ENCODE measurements at places on chromosomes 11 and 22.

DNA sequence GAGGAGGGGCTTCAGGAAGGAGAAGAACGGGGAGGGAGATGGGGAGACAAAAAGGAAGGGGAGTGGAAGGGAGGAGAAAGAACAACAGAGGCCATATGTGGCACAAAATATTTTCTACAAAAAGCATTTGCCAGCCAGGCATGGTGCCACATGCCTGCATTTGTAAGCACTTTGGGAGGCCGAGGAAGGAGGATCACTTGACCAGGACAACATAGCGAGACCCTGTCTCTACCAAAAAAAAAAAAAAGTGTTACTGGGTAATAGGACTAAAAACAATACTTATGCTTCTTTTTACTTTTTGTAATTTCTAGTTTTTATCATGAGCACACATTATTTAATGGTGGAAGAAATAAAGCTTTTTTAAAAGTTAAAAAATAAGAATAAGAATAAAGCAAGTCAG, 5.3 kb downstream of the FAM168A start:
- DNase-seq = no peak

DNA sequence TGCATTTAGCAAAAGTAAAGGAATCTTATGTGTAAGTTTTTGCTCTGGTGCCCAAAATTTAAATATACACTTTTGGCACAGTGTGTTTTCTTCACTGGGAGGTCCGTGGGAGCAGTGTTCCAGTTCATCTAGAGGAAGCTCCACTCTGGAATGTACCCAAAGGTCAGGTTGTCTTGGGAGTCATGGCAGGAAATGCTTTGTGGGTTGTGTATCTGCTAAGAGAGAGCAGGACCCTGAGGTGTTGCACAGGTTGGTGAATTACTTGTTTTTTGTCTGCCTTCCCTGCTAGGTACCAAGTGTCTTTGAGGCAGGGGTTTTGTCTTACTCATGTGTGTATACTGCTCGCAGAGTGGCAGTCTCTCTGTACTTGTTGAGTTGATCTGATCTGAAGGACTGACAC, 37.3 kb downstream of the DIXDC1 start:
- DNase-seq = no peak

DNA sequence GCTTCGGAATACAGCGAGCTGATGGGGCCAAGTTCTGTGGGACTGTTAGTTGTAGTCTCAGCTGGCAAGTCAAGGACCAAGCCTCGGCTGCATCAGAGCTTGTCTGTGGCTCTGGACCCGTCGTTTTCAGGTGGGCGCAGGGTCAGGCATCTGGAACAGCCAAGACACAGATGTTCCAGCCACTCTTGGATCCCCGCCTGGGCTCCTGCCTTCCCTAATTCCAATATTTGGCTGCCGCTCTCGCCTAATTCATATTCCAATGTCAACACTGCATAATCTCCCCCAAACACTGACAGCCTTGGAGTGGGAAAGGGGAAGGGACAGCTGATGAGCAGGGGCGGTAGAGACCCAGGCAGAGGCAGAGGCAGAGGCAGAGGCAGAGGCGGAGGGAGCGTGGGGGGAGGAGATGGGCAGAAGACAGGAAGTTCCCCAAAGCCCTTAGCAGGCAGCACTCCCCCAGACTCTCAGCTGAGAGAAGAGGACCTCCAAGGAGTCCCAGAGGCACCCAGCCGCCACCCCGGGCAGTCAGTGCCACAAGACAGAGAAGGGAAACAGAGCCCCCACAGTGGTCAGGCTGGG, 49.6 kb upstream of the SLC35C1 start:
- DNase-seq = no peak

- DNase-seq = no peak
Observed at GRCh38 chr22:37998543-37998942, 14.2 kb upstream of the SOX10 start.

DNA sequence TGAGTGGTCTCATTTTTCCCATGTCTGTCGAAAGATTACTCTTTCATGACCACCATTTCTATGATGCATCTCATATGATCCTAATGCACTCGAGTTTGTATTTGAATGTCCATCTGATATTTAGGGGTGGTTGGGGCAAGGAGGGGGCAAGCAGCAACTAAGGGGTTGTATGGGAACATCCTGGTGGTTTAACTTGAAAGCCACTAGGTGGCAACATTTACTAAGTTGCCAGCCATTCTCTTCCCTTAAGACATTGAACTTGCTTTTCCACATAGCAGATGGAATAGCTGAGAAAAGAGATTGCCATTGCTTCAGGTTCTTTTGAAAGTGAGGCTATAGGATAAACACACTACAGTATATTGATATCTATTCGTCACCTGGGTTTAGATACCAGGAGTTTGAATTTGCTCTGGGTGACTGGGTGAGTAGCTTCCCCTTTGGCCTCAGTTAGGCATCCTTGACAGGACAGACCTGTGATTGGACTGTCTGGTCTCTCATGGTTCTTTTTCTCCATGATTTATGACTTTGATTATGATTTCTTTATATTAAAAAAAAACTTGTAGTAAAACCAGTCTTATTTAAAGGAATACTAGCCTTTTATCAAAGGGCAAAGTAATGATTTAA, 32.4 kb downstream of the NF2 start:
- no peak for DNase-seq

DNA sequence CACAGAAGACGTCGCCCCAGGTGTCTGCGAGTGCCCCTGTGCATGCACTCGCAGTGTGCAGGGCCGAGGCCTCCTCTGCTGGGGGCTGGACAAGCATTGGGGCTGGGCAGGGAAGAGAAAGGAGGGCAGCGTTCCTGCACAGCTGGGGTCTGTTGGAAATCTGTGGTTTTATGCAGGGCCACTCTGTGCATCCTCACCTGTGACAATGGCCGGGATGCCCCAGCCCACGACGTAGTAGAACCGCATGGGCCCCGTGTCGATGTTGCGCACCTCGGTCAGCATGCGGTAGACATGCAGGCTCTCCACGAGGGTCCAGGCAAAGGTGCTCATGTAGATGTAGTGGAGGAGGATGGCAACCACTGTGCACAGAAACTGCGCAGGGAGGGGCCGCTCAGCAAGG, 37.2 kb downstream of the TRMU start:
- DNase-seq = no peak

DNA sequence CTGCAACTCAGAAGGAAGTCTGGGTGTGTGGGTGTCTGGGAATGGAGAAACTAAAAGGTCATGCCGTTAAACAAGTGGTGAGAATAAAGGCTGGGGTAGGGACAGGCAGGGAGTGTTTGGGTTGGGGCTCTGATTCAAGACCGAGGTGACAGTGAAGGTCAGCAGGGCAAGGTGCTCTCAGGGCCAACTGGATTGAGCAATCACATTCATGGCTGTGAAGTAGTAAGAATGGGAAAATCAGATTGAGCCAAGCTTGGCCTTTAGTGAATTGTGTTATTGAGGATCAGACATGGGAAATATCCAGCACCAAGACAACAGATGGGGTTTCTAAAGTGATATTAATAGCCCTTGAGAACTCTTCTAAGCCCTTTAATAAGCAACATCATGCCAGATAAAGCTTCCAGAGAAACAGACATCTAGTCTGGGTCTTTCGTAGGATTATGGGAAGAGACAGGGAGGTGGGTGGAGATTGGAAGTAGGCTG, 24.3 kb downstream of the SCN3B start:
- DNase-seq = no peak

DNA sequence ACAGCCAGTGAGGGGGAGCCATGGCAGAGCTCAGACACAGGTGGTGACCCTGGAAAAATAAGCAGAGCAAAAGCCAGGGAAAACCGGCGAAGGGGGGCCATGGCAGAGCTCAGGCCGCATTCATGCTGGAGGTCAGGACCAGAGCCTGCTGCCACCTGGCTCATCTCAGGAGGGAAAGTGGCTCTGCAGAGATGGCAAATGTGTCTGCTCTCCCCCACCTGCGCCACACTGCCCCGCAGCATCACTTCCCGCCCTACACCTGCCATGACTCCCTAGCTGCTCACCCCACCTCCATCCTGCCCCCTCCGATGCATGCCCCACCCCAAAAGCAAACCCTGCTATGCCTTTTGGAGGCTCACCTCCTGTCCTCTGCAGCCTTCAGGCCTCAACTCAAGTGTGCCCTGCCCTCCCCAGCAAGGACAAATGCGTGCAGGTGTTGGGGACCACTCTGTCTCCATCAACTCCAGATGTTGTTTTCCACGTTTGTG, 123.2 kb upstream of the FGF3 start:
- no peak for DNase-seq

GRCh38 chr11:17865765-17866428, 131.3 kb downstream of the KCNC1 start:
- DNase-seq = no peak
